ENCODE measurements at places on chromosomes 7 and 10.

DNA sequence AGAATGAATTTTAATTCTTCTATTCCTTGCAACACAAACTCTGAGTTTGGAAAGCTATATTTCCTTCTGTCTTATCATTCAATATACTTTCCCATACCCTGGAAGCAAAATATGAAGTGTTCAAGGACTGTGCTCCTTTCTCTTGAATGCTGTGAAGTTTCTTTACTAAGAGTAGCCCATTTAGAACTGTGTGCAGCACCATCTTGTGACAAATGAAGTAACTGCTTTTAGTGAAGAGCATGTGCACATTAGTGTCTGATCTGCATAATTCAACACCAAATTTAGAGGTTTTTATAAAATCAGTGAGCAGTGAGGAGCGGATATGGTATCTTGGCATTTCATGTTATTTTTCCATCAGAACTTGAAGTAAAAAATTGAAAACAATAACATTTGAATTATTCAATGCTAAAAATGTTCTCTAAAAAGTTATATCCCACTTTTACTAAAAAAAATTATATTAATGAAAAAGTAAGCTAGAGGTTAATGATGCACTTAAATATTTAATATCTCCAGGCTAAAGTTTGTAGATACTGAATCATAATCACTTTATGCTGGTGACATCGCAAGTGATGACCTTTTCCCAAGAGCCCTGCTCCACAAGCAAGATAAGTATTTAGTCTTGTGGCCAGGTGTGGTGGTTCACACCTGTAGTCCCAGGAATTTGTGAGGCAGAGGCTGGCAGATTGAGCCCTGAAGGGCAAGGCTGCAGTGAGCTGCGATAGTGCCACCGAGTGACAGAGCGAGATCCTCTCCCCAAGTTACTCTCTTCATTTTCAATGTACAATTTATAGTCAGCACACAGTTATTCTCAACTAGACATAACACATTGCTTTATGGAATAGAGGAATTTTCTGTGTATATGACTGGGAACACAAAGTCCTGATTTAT, 108.8 kb upstream of the PCLO start:
- peak; percentile 78 for DNase-seq

DNA sequence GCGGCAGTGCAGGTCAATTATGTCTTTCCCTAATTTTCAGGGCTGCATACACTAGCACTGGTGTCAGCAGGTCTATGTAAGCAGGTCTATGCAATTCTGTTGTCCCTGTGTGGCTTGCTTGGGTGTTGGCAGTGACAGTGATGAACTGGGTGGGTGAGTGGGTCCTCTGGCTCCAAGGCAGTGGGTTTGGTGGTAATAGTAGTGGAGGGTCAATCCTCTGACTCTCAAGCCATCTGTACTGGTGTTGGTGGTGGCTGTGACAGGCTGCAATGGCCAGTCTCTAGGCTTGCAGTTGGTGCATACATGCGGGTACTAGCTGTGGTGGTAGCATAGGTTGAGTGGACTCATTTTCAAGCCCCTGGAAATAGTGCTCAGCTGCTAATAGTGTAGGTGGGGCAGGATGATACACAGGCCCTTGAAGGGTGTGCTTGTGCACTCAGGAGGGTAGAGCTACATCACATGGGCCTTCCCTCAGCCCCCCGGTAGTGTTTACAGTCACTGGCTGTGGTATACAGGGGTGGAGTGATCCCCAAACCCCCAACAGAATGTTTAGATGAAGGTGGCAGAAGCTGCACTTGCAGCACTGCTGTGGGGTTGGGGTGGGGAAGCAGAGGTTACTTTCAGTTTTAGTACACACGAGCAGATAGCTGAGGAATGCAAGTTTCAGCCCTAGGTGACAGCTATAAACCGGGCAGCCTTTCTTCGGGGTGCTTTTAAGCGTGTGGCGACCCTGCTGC, 331.3 kb downstream of the PCDH15 start:
- peak; percentile 18 for DNase-seq

- no peak for DNase-seq
Measured at GRCh38 chr10:23870651-23871610, 338.0 kb upstream of the KIAA1217 start.

DNA sequence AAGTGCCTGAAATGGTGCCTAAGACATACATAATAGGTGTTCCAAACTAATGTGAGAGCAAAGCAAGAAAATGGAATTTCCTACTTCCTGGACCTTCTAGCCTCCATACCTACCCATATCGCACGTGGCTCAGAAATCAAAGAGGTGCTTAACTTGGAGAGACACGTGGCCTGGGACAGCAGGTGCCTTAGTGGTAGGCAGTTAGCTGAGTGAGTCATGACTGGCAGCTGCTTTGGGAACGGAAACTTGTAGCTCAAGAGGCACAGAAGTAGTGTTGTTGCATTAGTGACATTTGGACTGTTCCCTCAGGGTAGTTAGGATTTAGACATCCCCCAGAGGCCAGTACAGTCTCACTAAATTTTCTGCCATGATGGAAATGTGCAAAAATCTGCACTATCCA, 12.0 kb upstream of the BMPER start:
- DNase-seq, result no peak

GRCh38 chr10:43201545-43202131, 63.4 kb downstream of the CSGALNACT2 start:
- no peak for DNase-seq

DNA sequence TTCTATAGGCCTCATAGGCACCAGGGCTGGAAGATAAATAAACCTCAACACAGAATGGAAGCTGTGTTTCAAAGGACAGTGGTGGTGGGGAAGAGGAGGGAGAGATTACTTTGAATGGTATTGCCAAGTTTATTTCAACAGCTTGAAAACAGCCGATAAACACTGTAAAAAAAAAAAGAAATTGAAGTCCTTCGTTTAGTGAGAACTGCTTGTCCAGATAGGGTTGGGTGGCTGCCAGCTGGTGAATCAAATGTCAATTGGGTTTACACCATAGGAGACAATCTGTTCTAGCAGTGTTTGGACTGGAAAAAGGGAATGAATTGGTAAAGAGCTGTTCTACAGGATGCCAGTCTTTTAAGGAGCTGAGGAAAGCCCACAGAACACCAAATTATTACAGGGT, 254.8 kb downstream of the PHF14 start:
- no peak for DNase-seq

DNA sequence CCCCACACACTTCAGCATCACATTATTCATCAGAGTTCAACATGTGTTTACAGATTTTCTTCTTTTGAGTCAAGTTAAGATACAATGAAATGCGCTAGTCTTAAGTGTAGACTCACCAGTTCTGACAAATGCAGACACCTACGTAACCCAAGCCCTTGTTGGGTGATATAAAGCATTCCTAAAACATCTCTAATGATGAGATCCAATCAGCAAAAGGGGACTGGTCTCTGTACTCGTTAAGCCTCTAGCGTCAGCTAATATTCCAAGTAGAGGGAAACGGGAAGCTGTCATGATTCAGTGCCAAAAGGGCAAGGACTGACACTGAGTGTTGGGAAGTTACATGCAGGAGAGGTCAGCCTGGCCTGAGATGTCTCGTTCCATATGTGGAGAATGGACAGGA, 38.7 kb upstream of the TRIL start:
- no peak for DNase-seq

- peak; percentile 67 for DNase-seq
Measured at GRCh38 chr7:46972205-46972604, 609.7 kb downstream of the TNS3 start.

DNA sequence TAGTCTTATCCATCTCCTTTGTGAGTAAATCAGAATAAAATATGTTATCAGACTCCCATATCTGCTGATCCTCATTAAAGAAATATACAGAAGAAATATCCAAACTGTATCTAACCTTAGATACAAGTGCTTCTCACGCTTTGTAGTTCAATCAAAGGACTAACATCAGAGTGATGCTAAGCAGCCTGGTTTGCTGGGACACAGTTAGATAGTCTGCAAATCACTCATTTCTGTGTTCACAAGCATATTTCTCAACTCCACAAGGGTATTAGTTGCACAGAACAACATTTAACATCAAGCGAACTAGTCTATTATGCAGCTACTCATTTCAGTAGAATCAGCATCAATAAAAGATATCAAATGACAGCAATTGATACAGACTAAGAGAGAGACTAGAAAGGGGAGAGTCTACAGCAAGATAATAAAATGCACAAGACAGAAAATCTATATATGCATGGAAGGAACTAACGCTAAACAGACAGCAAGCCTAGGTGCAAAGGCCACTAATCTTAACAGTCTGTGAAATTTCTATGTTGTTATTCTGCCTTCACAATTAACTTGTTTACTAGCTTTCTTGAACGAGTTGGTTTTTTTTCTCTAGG, 30.0 kb downstream of the DNAJC12 start:
- no peak for DNase-seq

DNA sequence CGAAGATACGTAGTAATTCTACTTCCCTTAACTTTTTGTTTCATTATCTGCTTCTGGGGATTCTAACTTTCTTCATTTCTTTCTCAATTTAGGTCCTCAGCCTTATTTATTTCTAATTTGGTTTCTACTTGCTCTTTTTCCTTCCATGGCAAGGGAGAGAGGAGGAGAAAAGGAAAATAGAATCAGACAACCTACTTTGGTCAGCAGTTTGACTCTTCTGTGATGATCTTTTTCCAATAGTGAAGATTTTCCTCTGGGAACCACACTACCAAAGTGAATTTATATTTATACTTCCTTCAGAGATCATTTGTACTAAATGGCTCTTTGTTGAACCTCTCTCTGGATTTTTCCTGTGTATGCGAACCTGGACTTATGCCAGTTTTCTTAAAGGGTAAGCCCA, 90.2 kb downstream of the TMEM26 start:
- DNase-seq, result no peak

DNA sequence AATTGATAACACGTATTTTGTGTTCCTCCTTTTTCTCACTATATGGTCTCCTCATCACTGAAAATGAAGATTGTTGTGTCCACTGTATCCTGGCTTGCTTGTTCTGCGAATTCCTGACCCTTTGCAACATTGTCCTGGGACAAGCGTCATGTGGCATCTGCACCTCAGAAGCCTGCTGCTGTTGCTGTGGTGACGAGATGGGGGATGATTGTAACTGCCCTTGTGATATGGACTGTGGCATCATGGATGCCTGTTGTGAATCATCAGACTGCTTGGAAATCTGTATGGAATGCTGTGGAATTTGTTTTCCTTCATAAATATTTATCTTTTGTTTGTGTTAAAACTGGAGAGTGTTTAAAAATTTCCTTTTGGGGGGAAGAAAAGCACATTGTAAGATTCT, 93.7 kb downstream of the MDFIC start:
- no peak for DNase-seq

DNA sequence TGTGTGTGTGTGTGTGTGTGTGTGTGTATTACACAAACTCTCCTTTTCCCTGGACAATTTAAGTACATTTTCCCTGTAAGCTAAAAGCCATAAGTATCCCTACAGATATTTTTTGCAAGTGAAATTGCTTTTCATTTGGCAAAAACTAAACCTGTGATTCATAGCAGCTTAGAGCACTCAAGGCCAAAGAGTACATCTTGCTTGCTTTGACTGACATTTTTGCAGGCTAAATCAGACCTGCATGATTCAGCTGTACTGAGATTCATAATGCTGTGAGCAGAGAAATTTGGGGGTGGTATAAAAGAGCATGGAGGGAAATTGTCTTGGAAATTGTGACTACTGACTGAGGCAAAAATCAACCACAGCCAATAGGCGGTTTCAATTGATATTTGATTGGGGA, 500.4 kb downstream of the GFRA1 start:
- DNase-seq, result peak; percentile 75

GRCh38 chr7:96104984-96105383, 216.9 kb downstream of the SLC25A13 start:
- no peak for DNase-seq

DNA sequence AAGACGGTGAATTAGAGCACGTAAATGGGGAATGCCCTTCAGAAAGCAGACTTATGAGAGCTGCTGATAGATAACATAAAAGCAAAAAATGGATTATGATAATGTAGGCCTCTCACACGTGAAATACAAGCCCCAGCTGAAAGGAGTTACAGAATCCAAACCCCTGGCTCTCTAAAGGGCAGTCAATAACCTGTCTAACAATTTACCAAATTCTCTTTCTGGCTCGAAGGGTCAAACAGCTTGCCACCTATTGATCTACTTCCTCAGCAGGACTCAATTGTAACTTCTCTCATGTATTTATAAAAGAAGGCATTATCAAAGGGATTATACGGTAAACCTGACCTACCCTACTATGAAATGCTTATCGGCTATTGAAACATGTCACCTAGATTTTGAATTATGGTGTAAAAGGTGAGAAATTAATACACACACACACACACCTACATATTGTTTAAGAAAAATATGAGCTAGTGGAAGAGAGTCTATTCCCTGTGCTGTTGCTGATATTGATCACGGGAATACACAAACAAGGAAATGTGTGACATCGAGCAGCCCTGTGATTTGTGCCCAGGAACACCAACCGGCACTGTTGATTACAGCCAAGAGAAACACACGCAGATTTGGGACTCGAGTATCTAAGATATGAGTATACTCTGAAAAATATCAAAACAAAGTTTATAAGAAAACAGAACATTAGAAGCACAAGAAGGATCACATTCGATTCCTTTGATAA, 135.6 kb upstream of the NEBL start:
- DNase-seq, result no peak

GRCh38 chr10:538895-539294, 150.6 kb downstream of the DIP2C start:
- no peak for DNase-seq

DNA sequence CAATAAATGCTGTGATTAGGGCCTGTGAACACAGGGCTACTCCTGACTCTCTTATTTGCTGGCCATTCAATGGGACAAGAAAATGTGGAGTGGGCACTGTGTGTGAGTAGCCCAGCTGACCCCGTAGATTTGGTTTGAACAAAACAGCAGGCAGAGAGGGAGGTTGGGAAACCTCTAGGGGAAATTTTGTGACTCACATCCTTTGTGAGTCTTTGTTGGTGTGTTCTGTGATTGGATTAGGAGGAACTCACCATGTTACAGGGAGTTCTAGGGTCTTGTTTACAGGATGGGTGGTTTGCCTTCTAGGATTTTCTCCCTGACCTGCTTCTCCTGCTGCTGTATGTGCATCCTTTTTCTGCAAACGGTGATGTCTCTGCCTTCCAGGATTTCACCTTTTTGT, 128.3 kb upstream of the MKI67 start:
- no peak for DNase-seq

DNA sequence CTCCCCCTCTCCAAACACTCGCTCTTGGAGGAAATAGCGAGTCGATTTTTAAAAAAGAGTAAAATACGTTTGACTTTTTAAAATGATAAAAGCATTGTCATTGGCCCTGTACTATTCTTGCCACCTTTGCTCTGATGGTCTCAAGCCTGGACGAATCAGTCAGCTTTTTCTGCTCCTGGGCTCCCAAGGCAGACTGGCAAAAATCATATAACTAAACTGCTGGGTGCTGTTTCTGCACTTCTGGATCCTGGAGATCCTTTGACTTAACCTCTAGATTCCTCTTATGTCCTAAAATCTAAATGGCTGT, 1.8 kb downstream of the TPST1 start:
- DNase-seq, result no peak

GRCh38 chr7:158541346-158542010, 46.1 kb downstream of the PTPRN2 start:
- no peak for DNase-seq

All from ACHN (cell line).